Cerebellum (tissue), 4 donors: ENCODE measurements at places on chromosomes 3 and 15.

DNA sequence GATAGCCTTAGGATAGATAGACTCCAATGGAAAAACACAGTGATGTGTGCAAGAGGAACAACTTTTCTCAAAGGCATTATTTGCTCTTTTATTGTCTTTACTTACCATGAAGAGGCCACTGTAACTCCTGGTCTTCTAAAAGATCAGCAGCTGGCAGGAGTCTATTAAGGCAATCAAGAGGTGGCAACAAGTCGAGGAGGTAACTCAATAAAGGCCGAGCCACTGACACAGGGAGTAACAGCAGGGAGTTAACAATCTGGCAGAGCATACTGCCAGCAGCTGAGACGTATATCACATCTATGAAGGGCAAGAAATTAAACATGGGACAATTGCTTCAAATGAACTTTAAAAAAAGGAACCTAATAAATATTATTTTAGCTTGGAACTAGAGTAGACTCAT is 106.2 kb downstream of the HERC1 start:
- DNase-seq: no peak

GRCh38 chr15:64099379-64099778 is 3.6 kb downstream of the SNX1 start:
- DNase-seq: no peak

GRCh38 chr3:142165194-142165593 is 15.8 kb upstream of the TFDP2 start:
- DNase-seq: no peak

DNA sequence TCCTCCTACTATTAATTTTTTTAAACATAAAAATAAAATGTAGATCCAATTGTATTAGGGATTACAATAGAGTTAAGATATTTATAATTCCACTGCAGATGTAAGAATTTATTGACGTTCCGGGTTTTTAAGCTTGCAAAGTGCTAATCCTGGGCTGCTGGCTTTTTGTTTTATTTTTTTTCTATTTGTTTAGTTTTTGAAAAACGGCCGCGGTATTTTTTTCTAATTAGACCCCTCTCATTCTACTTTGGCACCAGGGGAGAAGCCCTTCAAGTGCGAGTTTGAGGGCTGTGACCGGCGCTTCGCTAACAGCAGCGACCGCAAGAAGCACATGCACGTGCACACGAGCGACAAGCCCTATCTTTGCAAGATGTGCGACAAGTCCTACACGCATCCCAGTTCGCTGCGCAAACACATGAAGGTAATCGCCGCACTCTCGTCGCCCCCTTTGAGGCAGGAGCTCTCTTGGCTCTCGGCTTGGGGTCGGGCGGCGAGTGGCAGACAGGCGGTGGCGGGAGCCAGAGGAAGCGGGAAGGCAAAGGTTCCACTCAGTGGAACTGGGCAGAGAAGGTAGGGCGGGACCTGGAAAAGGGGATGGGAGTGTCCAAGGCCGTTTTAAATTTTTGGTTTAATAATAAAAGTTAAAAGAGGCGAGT is 3.2 kb downstream of the ZIC1 start:
- DNase-seq: no peak

- no peak for DNase-seq
Measured at GRCh38 chr3:106421909-106422308, 553.1 kb upstream of the CBLB start.

DNA sequence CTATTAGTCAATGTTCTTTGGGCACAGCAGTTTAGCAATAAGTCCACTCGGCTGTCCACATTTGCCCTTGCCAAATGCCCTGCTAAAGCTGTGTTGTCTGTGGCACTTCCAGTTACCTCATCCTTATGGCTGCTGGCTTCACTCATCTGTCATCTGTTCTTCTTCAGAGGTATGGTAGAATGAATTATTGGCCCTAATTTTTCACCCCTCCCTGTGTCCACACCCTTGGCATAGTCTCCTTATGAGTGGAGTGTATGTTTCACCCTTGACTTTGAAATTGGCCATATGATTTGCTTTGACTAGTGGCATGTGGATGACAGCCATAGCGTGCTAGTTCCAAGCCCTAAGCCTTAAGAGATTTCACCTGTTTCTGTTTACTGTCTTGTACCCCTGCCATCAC is 72.1 kb upstream of the EPHB1 start:
- DNase-seq: no peak

DNA sequence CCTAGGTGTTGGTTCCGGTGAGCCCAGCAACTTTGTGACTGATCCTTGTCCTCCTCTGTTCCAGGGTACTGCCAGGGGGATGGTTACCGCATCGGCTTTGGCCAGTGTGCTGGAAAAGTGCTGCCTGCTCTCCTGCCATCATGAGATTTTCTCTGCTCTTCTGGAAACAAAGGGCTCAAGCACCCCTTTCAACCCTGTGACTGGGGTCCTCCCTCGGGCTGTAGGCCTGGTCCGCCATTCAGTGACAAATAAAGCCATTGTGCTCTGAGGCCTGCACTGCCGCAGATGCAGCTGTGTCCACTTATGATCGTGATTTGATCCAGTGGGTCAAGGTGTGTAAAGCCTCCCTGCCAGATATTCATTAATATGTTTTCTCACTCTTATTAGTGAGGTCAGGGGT is 33.3 kb downstream of the FAH start:
- no peak for DNase-seq
